ENCODE measurements at places on chromosomes 16 and 17.
A peak's percentile ranks its signal among the peaks of the same experiment; 100 is the strongest.

DNA sequence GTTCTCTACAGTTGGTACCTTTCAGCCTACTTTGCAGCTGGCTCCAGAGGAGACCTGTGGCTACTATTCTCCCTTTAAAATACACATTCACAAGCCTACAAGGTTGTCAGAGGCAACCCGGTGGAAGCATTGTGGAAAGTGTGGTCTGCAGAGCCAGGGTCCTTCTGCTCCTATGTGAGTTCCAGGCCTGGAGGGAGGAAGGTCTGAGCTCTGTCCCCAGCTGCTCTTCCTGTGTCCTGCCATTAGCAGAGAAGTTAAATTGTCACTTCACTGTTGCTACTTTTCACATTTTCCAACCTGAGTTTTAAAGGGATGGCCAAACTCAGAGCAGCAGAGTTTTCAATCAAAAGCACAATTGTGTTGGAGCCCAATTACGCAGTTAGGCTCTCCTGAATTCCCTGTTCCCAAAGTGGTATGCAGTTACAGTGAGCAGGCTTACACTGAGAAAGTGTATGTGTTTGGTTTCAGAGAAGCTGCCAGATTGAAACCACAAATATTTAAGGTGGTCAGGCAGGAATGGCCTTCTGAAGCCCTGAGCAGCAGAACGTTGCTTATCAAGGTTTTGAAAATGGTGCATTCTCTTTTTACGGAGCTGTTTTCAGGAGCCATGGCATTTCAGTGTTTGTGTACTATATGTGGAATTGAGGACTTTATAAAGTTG is 25.0 kb downstream of the MAP3K3 start:
- H3K27me3 ChIP-seq = no peaks in the 10 kb centered on the region
- no peaks in the 10 kb centered on the region for H3K4me1 ChIP-seq
- H3K4me3 ChIP-seq = no peak overlapping the region

DNA sequence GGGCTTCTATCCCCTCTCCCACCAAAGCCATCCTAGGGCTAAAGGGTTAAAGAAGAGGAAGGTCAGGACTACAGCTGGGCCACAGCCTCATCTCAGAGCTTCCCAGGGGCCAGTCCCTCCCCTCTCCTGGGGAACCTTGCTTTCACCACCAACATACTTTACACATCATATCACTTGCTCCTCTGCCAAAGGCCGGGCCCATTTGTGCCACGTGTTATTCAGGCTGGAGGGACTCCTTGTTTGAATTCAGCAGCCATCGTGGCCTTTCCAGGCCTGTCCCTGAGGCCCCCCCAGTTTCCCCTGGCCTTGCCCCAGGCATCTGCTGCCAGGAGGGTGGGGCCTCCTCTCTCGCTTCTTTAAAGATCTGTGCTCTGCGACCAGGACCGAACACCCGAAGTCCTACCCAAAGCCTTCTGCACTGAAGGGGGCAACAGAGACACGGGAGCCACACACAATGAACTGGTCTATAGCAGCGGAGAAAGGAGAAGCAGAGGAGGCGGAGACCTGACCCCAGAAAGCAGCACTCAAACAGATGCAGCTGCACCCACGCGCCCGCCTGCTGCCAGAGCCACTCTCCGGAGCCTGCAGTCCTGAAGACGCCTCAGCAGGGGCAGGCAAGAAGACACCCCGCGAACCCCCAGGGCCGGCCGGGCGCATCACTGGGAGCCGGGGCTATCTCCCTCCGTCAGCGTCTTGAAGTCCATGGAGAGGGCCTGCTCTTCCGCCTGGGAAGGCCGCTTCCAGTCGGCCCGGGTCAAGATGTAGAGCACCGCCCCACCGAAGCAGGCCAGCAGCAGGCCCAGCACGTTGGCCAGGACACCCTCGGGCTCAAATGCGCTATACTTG is 12.1 kb downstream of the CYB561 start:
- peak overlapping the region; percentile 24 for H3K4me3 ChIP-seq
- no peaks in the 10 kb centered on the region for H3K27me3 ChIP-seq
- DNase-seq = no peak
- no peak overlapping the region for H3K27ac ChIP-seq

DNA sequence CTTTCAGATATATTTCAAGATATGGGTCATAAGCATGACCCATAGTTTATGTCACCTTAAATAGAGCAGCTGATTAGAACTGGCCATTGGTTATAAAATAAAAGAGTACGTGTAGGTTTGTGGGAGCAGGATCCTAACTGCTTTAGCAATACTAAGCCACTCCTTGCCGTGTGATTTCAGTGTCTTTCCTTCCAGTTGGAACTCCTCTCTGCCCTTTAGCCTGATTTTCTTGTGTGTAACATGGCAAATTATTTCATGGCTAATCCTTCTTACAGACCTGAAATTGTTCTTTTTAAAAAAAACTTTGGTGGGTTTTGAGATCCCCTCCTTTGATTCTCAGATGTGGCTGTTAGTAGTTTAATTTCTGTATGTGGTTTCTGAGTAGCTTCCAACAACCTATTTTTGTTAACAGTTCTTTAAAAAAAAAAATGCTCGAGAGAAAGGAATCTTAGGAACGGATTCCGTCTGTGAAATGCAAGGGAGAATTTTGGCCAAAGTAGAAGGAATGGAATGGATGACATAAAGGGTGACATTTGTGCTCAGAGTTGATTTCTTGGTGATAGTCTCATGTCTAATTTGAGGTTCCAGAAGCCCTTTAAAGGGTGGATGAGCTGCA is 39.9 kb downstream of the DHRS7B start:
- no peak for DNase-seq
- H3K36me3 ChIP-seq = no peaks in the 10 kb centered on the region
- no peak overlapping the region for H3K27ac ChIP-seq
- no peak overlapping the region for H3K4me3 ChIP-seq
- peaks cover 20% of the 10 kb centered on the region for H3K4me1 ChIP-seq
- no peaks in the 10 kb centered on the region for H3K27me3 ChIP-seq

DNA sequence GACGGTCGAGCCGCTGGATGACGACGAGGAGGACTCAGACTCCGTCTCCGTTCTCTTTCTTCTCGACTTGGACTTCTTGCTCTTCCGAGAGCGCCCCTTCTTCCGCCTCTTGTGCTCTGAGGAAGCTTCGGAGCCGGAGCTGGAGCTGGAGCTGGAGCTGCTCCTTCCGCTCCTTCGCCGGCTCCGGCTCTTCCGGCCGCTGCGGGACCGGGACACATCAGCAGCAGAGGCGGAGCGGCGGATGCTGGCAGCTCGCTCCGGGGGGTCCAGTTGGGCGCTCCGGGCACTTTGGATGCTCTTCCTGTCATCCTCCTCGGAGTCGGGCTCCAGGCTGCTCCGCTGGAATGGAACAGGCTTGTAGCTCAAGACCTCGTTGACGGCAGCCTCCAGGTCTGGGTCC is 36.9 kb downstream of the PIPOX start:
- H3K36me3 ChIP-seq = no peaks in the 10 kb centered on the region
- no peak overlapping the region for H3K27ac ChIP-seq
- H3K4me1 ChIP-seq = peaks cover 6% of the 10 kb centered on the region
- no peak for DNase-seq

- peaks cover 22% of the 10 kb centered on the region for H3K36me3 ChIP-seq
- no peak for DNase-seq
- H3K4me1 ChIP-seq = peaks cover 58% of the 10 kb centered on the region
- H3K4me3 ChIP-seq = peak overlapping the region; percentile 19
These were observed 23.8 kb downstream of the SEC14L1 start for GRCh38 chr17:77164483-77165091.

DNA sequence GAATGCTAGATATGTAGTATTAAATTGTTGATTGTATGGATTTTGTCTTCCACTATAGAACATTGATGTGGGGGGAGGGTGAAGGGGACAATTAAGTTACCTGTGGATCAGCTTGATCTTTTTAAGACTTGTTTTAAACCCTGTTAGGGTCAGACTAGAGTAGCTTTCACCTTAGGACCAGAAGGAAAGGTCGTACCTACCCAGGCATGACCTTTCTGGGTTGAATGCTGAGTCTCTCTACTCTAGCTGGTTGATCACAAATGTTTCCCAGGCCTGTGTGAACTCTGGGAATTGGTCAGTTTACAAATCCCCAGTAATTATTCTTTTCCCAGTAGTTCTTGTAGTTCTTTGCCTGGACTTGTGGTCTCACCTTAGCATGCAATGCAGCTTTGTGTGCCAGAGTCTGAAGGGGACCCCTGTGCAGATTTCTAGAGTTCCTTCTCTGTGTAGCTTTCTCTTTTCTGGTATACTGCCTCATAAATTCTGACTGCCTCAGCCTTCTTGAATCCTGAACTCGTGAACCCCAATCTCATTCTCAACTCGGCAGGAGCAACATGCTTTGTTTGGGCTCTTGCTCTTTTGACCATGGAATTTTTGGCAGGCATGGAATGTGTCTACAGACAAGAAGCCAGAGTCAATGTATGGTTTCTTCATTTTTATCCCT is 54.1 kb downstream of the VMP1 start:
- peak overlapping the region; percentile 0 for H3K27ac ChIP-seq
- peaks cover 13% of the 10 kb centered on the region for H3K36me3 ChIP-seq
- H3K4me1 ChIP-seq = peaks cover 11% of the 10 kb centered on the region

DNA sequence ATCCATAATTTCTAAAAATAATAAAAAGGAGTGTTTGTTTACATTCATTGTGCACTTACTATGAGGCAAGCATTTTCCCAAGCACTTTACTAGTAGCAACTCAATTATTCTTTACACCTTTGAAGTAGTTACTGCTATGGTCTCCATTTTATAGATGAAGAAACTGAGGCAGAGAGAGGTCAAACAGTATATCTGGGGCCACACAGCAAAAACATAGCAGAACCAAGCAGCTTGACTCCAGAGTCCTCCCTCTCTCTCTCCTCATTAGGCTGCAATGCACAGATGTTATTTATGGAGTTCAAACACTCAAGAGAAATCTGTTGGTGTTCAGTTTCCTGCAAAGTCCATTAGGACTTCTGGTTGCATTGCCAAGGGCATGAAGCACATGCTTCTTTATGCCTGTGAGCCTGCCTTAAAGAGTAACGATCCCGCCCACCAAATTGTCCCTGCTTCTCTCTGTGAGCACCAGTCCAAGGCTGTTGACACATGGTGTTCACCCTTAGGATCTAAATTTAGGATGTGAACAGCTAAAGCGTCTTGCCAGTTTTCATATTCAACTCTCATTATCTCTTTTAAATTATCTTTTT is 44.0 kb downstream of the GPRC5B start:
- H3K27me3 ChIP-seq = no peaks in the 10 kb centered on the region
- DNase-seq = no peak
- H3K27ac ChIP-seq = no peak overlapping the region

DNA sequence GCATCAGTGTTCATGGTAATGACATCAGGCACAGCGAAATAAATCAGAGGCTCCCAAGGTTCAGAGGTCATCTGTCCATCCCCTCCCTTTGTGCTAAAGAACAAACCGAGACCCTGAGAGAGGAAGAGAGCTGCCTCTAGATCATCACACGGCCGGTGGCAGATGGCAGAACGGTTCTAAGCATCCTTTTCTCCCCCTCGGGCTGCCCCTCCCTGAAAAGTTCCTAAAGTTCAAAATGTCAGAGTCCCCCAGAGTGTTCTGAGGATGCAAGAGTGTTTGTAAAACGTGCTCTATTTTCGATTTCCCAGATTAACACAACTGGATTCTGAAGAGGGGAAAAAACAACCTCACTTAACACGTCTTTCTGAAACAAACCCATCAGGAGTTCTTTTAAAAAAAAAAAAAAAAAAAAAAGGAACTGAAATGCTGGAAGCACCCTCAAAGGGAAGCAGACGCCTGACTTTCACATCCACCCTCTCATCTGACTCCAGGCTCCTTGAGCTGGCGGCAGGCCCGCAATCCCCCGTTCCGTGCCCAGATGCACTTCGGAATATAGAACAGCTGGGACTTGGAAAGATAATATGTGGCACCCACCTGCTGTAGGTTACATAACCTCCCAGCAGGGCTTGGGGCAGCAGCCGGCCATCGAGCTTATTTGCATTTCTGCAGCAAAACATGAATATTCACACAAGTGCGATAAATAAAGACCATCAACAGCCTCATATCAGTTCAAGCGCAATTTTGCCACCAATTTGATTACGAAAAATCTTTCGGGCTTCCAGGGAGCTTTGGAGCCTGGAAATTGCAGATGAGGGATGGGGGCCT is 115.5 kb upstream of the SMURF2 start:
- no peak for DNase-seq
- peaks cover 76% of the 10 kb centered on the region for H3K27me3 ChIP-seq
- peak overlapping the region; percentile 83 for H3K4me3 ChIP-seq
- no peaks in the 10 kb centered on the region for H3K36me3 ChIP-seq
- peaks cover 11% of the 10 kb centered on the region for H3K4me1 ChIP-seq

DNA sequence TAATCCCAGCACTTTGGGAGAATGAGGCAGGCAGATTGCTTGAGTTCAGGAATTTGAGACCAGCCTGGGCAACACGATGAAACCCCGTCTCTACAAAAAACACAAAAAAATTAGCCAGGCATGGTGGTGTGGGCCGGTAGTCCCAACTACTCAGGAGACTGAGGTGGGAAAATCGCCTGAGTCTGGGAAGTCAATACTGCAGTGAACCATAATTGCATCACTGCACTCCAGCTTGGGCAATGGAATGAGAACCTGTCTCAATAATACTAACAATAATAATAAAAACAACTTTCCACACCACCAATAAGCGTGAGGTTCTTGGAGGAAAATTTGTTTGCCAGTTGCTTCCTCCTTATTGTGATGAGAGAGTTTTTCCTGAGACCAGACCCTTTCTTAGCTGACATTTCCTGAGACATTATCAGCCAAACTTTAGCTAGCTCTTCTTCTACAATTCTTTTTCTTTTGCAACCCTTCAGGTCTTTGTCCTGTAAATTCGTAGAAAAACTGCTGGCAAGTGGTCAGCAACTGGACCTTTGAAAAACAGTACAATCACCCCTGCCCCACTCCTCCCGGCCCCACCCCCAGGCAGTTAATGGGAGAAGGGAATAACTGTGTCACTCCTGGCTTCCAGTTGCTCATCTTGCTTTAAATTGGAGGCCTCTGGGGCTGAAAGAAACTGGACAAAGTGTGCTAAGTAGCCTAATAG is 3.5 kb upstream of the EZH1 start:
- H3K27me3 ChIP-seq = peaks cover 22% of the 10 kb centered on the region
- H3K27ac ChIP-seq = no peak overlapping the region
- peaks cover 9% of the 10 kb centered on the region for H3K4me1 ChIP-seq

GRCh38 chr17:1033503-1033902 is 36.6 kb downstream of the TIMM22 start:
- peaks cover 3% of the 10 kb centered on the region for H3K27me3 ChIP-seq
- H3K4me3 ChIP-seq = no peak overlapping the region
- DNase-seq = no peak

DNA sequence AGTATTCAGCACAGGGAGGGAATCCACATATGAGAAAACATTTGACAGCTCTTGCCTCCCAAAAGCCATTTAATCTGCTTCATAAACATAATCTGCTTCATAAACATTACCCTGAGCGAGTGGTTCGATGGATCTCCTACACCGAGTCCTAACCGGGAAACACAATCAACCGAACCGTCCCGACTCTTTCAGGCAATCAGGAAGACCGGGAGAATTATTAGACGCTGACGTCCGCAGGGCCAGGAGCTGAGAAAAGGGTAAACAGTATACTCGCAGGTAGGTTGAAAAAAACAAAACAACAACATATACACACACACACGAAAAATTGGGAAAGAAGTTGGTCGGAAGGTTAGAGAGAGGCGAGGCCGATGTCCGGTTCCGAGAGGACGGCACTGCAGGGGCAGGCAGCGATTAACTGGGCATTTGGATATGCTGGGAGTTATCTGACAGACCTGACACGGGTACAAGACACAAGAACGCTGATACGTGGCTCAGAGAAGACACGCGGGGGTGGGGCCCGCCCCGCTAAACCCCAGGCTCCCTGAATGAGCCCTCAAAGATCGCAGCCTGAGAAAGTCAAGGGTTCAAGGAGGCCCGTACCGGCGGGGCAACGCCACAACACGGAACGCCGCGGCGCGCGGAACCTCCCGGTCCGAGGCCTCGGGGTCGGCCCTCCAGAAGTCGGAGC is 585 bp downstream of the AP1G1 start:
- peaks cover 25% of the 10 kb centered on the region for H3K4me1 ChIP-seq
- peak overlapping the region; percentile 94 for H3K27ac ChIP-seq
- DNase-seq = no peak
- H3K4me3 ChIP-seq = peak overlapping the region; percentile 93
- no peaks in the 10 kb centered on the region for H3K36me3 ChIP-seq
